ENCODE measurements at places on chromosomes 3 and 15. TPM values are rescaled to one million over a fixed set of nuclear protein-coding genes. Genes with fewer than 3 reads are reported as not detected.

DNA sequence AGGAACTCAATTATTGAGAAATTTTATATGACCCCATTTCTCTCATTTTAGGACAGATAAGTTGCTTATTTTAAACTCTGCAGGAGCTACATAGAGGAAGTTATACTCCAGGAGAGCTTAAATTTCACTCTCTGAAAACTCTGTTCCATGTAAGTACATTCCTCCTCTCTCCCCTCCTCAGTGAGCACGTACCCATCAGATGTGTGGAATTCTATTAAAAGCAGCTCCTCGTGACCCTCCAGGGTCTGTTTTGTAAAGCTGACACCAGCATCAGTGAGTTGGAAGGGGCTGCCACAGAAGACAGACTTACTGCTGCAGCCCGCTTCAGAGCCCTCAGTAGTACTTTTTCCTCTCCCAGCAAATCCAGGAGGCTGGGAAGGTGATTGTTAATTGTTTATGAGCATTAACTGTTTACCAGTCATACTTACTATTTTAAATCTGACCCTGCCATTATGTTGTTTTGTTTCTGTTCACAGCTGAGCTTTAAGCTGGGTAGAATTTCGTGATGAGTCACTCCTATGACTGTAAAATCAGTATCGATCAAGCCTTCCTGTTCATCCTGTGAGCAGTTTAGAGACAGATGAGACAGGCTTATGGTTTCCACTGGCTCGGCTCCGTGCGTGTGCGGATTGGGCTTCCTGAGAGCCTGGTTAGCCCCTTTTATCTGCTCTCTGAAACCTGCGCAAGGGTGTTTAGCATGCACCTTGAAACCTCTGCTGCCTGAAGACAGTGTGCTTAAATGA is 20.4 kb downstream of the IGF1R start:
- peak overlapping the region; percentile 54 for H3K4me3 ChIP-seq
- H3K27me3 ChIP-seq, result no peaks in the 10 kb centered on the region
- peak overlapping the region; percentile 96 for H3K27ac ChIP-seq

The TERC gene
- total RNA-seq, result 1.4 TPM

The CATSPER2 gene
- 3.1 TPM for total RNA-seq

The ZFYVE19 gene
- total RNA-seq, result 15.5 TPM

The HRG gene
- not detected for total RNA-seq

The EEF1AKMT4 gene
- 4.3 TPM for total RNA-seq

The TMC3 gene
- total RNA-seq, result not detected

DNA sequence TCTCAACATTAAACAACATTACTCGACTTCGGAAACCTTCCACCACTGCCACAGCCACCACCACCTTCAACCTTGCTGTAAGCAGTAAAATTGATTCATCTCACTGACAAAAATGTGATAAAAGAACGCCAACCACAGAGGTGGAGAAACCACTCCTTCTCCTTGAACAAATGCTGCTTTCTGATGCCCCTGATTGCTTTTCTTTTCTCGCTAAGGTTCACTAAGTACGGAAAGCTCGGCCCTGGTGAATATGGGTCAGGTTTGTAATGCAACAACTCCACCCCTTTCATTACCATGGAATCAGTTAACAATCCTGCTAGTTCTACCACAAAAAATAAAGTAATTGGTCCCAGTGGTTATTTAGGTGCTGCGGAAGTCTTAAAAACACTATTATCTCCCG is 44.9 kb downstream of the MEIS2 start:
- no peaks in the 10 kb centered on the region for H3K27me3 ChIP-seq
- DNase-seq, result no peak
- no peak overlapping the region for H3K4me3 ChIP-seq
- peak overlapping the region; percentile 17 for H3K27ac ChIP-seq
- H3K36me3 ChIP-seq, result peaks cover 9% of the 10 kb centered on the region

- peaks cover 32% of the 10 kb centered on the region for H3K36me3 ChIP-seq
- no peaks in the 10 kb centered on the region for H3K4me1 ChIP-seq
- H3K27me3 ChIP-seq, result peaks cover 4% of the 10 kb centered on the region
- no peak for DNase-seq
- no peak overlapping the region for H3K27ac ChIP-seq
Observed at GRCh38 chr15:88849376-88850072, 45.8 kb downstream of the HAPLN3 start.

- H3K4me1 ChIP-seq, result no peaks in the 10 kb centered on the region
- no peaks in the 10 kb centered on the region for H3K36me3 ChIP-seq
- DNase-seq, result no peak
- no peak overlapping the region for H3K27ac ChIP-seq
- no peak overlapping the region for H3K4me3 ChIP-seq
- peaks cover 6% of the 10 kb centered on the region for H3K27me3 ChIP-seq
Observed at GRCh38 chr3:108320746-108321350, 24.5 kb downstream of the HHLA2 start.

The CNOT10 gene
- total RNA-seq, result 58.0 TPM

DNA sequence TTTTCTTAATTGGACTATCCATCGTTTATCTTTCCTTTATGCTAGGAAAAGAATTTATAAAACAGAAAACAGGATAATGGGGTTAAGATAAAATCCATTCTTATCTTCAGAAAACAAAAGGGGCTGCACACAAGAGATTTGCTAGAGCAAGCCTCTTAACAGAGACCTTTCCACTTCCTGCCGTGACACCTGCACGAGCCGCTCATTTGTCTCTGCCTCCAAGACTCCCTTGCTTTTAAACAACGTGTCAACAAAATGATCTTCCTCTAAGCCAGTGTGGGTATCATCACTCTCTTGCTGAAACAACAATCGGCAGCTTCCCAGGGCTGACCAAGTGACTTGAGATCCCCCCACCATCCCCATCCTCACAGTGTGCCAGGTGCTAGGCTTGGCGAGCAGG is 33.1 kb downstream of the GABRB3 start:
- H3K4me1 ChIP-seq, result no peaks in the 10 kb centered on the region
- no peak overlapping the region for H3K4me3 ChIP-seq
- DNase-seq, result no peak
- H3K27ac ChIP-seq, result no peak overlapping the region
- H3K36me3 ChIP-seq, result no peaks in the 10 kb centered on the region
- no peaks in the 10 kb centered on the region for H3K27me3 ChIP-seq

DNA sequence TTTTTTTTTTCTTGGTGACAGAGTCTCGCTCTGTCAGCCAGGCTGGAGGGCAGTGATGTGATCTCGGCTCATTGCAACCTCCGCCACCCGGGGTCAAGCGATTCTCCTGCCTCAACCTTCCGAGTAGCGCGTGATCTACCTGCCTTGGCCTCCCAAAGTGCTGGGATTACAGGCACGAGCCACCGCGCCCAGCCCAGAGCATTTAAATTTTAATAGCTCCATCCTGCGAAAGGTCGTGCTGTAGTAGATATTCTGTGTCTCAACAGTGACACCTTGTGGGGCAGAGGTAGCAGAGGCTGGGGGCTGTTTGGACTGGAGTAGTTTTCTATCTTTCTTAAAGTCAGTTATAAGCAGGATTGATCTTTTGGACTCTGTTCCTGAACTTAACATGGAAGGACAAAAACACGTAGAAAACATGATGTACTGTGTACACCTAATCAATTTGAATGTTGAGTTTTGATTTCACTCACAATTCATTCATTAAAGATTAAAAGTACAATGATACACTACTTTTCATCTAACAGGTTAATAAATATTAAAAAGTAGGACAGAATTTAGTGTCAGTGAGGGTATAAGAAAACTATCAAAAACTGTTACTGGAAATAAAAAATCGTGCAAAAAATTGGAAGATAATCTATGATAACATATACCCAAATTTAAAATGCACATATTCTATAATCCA is 11.0 kb upstream of the PDCD6IP start:
- peaks cover 2% of the 10 kb centered on the region for H3K36me3 ChIP-seq
- DNase-seq, result no peak

The SPATA12 gene
- total RNA-seq, result not detected

GRCh38 chr15:91867581-91868026 is 14.1 kb downstream of the SLCO3A1 start:
- peaks cover 15% of the 10 kb centered on the region for H3K27me3 ChIP-seq
- DNase-seq, result no peak
- H3K4me1 ChIP-seq, result peaks cover 2% of the 10 kb centered on the region
- no peak overlapping the region for H3K27ac ChIP-seq

The ANKRD34C gene
- total RNA-seq, result 0.07 TPM

DNA sequence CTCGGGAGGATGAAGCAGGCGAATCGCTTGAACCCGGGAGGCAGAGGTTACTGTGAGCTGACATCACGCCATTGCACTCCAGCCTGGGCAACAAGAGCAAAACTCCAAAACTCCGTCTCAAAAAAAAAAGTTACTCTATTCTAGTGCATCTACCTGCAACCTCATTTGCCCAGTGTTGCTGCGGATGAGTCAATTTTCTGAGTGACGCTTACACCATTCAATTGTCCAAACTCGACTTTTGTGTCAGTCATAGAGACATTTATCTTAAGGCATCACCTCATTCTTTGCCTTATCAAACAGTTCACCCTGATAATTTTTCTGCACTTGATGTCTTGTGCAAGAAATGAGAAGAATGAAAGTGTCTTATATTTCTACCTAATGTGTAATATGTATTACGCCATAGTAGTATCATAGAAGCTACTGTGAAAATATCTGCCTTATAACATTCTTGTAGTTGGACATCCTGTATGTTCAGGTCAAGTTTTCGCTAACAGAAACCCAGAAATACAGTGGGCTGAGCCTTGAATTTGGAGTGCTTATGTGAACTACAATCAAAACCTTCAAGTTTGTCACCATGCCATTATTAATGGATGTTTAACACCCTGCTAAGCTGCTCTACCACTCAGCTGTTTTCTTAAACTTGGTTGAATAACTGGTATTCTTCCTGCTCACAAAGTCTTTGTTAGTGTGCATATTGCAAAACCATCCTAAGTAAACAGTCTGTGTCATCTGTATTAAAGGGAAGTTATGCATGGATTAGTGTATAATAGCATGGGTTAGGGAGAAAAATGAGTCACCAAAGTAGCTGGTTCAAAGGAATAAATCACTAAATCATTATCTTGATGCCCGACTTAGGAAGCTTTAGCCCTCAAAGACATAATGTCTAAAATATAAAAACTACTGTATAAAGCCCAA is 531.0 kb upstream of the NR2F2 start:
- H3K4me1 ChIP-seq, result peaks cover 6% of the 10 kb centered on the region
- H3K27me3 ChIP-seq, result no peaks in the 10 kb centered on the region
- no peak overlapping the region for H3K27ac ChIP-seq
- DNase-seq, result no peak

- H3K27ac ChIP-seq, result no peak overlapping the region
- no peak overlapping the region for H3K4me3 ChIP-seq
- H3K36me3 ChIP-seq, result peaks cover 1% of the 10 kb centered on the region
- peaks cover 4% of the 10 kb centered on the region for H3K4me1 ChIP-seq
- H3K27me3 ChIP-seq, result no peaks in the 10 kb centered on the region
Observed at GRCh38 chr3:73435055-73435454, 189.7 kb downstream of the PDZRN3 start.

DNA sequence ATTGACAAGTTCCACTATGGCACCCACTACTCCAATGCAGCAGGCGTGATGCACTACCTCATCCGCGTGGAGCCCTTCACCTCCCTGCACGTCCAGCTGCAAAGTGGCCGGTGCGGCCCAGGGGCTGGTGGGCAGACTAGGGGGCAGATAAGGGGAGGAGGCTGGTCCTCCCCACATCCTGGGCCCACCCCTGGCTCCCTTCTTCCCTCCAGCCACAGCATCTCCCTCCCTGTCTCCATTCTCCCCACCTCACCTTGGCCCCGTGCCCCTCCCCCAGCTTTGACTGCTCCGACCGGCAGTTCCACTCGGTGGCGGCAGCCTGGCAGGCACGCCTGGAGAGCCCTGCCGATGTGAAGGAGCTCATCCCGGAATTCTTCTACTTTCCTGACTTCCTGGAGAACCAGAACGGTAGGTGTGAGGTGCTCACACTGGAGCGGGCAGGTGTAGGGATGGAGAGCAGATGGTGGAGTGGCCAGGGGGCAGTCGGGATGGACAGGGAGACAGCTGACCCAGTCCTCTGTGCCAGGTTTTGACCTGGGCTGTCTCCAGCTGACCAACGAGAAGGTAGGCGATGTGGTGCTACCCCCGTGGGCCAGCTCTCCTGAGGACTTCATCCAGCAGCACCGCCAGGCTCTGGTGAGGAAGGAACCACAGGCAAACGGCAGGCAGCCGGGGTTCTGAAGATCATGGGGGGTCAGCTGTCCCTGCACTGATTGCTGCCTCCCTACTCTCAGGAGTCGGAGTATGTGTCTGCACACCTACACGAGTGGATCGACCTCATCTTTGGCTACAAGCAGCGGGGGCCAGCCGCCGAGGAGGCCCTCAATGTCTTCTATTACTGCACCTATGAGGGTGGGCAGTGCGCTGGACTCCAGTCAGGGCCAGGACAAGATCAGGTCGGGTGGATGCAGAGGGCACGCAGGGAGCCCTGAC is 26.0 kb downstream of the NBEAL2 start:
- DNase-seq, result peak; percentile 93
- H3K27me3 ChIP-seq, result no peaks in the 10 kb centered on the region
- H3K4me3 ChIP-seq, result no peak overlapping the region
- H3K36me3 ChIP-seq, result peaks cover 8% of the 10 kb centered on the region
- H3K4me1 ChIP-seq, result peaks cover 10% of the 10 kb centered on the region

Data from chondrocyte (in vitro differentiated cells).